ENCODE measurements at places on chromosomes 7 and 10.

- no peak for DNase-seq
Measured at GRCh38 chr7:18903695-18904094, 213.7 kb downstream of the TWIST1 start.

- no peak for DNase-seq
Measured at GRCh38 chr7:78673272-78673671, 780.2 kb downstream of the MAGI2 start.

GRCh38 chr10:70433581-70434280 is 7.8 kb downstream of the NODAL start:
- DNase-seq = no peak

DNA sequence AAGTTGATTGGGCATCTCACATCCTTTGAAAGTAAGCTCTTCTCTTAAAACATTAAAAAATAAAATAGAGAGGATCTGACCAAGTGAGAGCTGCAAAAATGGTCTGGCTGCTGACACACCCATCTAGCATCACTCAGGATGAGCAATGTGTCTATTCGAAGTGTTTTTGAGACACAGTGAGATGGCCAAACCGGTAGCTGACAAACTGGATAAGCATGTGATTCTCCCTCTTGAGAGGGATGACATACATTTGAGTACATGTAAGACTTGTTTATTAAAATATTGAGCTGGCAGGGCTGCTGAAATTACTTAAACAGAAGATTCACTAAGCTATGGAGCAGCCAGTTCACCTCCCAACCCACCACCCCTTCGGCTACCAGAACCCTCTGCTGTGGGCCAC is 333.9 kb downstream of the ADRA2A start:
- no peak for DNase-seq

- DNase-seq = no peak
Measured at GRCh38 chr7:55178863-55179773, 160.3 kb downstream of the EGFR start.

- no peak for DNase-seq
Measured at GRCh38 chr10:124465777-124466488, 4.3 kb downstream of the LHPP start.

GRCh38 chr7:95427166-95427565 is 7.7 kb downstream of the PON2 start:
- no peak for DNase-seq

DNA sequence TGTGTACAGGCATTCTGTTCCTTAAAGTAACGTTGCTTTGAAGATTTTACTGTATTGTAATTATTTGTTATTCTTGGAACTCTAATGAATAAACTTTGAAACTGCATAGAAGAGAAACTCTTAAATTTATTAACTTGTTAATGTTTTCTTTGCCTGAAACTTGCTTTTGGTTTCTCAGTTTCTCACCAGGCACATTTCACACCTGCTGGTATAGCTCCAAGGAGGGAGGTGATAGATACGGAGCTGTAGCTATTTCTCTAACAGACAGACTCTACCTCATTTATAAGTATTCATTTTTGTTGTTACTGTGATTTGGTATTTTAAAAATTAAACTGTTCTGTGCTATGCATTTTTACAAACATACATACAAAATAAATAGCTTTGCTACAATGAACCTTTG is 32.7 kb downstream of the R3HCC1L start:
- DNase-seq = no peak

- no peak for DNase-seq
Measured at GRCh38 chr7:3517344-3517743, 216.3 kb downstream of the SDK1 start.

- DNase-seq = no peak
Measured at GRCh38 chr10:113651021-113651420, 12.8 kb downstream of the NRAP start.

- no peak for DNase-seq
Measured at GRCh38 chr7:8200316-8200715, 61.7 kb downstream of the ICA1 start.

GRCh38 chr10:71554671-71555070 is 158.0 kb downstream of the CDH23 start:
- DNase-seq = no peak

GRCh38 chr7:70347463-70348254 is 749.4 kb downstream of the AUTS2 start:
- DNase-seq = no peak

DNA sequence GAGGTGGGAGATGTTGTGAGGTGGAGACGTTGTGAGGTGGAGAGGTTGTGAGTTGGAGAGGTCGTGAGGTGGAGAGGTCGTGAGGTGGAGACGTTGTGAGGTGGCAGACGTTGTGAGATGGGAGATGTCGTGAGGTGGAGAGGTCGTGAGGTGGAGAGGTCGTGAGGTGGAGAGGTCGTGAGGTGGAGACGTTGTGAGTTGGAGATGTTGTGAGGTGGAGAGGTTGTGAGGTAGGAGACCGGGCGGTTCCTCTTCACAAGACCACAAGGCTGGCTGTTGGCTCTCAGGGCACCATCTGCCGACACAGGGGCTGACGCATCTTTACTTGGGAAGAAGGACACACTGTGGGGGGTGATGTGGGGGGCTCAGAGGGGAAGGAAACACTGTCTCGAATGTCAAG is 34.7 kb upstream of the SHH start:
- no peak for DNase-seq

DNA sequence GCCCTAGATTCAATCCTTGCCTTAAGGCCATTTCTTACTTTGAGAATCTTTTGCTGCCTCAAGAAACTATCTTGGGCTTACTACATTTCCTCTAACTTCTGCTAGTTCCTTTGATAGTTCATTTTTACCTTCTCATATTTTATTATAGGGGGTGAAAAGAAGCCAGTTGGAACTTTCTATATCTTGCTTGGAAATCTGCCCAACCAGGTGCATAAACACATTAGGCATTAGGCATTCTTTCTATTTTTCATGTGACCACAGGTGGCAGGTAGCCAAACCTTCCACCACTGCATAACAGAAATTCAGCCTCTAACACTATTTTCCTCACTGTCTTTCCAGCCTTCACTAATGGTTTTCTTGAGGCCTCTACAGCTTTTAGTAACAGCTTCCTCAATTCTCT is 300.0 kb upstream of the SP8 start:
- no peak for DNase-seq

GRCh38 chr10:110717781-110718589 is 73.8 kb downstream of the RBM20 start:
- DNase-seq = no peak

- no peak for DNase-seq
Measured at GRCh38 chr7:158733775-158734494, 29.3 kb upstream of the NCAPG2 start.

DNA sequence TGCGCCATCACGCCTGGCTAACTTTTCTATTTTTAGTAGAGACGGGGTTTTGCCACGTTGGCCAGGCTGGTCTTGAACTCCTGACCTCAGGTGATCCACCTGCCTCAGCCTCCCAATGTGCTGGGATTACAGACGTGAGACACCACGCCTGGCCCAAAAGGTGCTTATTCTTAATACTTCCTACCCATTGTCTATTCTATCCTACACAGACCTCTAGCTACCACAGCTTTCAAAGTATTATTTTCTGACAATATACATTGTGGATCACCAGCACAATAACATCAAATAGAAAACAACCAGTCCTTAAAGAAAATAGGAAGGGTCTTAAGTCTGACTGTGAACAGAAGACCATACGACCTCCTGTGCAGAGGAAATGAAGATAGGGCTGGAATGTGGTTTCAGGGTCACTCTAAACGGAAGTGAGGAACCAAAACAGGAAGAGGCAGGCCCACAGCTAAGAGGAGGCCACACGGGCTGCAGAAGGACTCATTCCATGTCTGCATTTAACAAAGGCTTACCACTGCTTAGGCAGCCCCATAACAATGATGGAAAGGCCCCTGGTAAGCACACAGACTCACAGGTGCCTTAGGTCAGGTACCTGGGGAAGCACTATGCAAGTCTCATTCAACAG is 115.2 kb downstream of the ZFAND4 start:
- DNase-seq = no peak

DNA sequence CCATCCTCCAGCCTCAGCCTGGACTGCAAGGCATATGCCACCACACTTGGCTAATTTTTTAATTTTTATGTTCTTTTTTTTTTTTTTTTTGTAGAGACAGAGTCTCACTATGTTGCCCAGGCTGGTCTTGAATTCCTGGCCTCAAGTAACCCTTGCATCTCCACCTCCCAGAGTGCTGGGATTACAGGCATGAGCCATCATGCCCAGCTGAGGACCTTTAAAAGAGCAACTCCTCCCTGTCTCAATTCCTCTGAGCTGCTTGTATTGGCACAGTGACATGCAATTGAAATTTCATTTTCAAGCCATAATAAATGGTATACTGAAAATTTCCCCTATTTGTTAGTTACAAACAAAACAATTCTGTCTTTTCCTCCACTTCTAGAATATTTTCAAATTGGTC is 19.5 kb downstream of the DNAJB9 start:
- DNase-seq = no peak

DNA sequence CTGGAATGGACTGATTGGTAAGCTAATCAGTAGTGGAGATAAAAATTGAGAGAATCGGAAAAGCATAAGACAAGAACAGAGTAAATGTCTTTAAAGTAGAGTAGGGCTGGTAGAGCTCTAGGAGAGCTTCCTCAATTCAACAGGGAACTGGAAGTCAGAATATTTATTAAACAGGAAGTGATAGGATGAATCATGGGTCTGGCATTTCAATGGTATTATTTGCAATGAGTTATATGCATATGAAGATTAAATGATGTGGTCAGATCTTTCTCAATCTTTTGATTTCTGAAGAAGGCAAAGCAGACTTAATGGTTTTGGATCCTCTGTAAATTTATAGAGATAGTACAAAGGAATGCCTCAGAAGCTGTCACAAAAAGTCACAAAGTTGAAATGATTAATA is 349.0 kb downstream of the HPSE2 start:
- DNase-seq = no peak

GRCh38 chr10:64484811-64485330 is 963.7 kb downstream of the REEP3 start:
- DNase-seq = no peak

- DNase-seq = no peak
Measured at GRCh38 chr10:109959259-109960145, 36.2 kb upstream of the XPNPEP1 start.

DNA sequence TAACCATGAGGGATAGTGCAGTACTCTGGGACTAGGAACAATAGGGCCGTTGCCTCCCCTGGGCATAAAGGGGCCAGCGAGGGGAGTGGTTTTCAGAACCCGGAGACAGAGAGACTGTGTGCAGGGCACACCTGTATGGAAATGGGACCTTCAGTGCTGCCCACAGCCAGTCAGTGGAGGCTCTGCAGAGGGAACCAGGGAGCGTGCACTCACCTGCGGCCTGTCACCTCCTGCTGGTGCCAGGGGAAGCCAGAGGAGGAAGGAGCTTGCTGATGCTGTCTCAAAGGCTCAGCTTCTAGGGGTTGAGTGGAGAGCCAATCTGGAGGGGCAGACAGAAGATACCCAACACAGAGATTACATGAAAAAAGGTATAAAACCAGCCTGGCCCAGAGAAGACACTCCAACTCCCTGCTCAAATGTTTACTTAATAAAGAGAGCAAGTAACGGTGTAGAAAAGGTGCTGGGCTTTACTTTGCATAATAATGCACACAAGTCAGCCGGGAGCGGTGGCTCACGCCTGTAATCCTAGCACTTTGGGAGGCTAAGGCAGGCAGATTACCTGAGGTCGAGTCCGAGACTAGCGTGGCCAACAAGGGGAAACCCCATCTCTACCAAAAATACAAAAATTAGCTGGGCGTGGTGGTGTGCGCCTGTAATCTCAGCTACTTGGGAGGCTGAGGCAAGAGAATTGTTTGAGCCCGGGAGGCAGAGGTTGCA is 35.5 kb upstream of the WAPL start:
- DNase-seq = no peak

- no peak for DNase-seq
Measured at GRCh38 chr7:152354061-152354460, 81.7 kb downstream of the KMT2C start.

DNA sequence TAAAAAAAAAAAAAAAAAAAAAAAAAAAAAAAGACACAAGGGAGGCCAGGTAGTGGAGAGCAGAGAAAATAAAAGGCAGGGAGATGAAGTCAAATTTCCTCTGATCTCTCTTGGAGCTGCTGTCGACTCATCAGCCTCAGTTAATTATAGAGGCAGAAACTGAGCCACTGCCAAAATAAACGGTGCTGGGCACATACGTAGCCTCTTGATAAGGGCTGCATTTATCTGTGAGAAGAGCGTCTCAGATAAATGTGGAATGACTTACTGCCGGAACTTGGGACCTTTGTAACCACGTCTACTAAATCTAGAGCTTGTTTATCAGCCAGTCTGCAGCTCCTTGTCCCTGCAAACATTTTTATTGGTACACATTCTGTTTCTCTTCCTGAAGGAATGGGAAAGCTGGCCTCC is 162.3 kb downstream of the BAMBI start:
- no peak for DNase-seq

GRCh38 chr10:77062381-77062780 is 575.2 kb downstream of the KCNMA1 start:
- DNase-seq = no peak

DNA sequence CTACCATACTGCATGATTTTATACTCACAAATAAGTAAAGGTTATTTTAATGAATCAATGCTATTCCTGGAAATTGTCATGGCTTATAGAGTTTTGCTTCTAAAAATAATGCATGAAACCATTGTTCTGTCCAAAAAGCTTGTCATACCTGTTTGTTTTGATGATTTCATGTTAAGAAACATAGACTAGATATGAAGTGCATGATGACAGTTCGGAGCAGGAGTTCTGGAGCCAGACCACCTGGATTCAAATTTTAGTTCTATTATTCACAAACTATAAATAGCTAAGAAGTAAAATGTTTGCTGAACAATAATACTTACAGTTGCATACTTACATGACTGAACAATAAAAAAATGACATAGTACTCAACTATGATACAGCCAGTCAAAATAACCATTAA is 107.0 kb upstream of the AKR1E2 start:
- no peak for DNase-seq

- no peak for DNase-seq
Measured at GRCh38 chr7:80334196-80334595, 177.7 kb downstream of the GNAT3 start.

- peak; percentile 74 for DNase-seq
Measured at GRCh38 chr10:32378363-32379317, 31.7 kb upstream of the EPC1 start.

- DNase-seq = no peak
Measured at GRCh38 chr7:94145602-94146001, 141.4 kb upstream of the BET1 start.

GRCh38 chr10:127174866-127175265 is 21.5 kb downstream of the INSYN2A start:
- DNase-seq = no peak

- no peak for DNase-seq
Measured at GRCh38 chr10:57715233-57715632, 552.5 kb downstream of the IPMK start.

All from esophagus squamous epithelium (tissue), 5 donors.